ENCODE measurements at places on chromosomes 16 and 17.

DNA sequence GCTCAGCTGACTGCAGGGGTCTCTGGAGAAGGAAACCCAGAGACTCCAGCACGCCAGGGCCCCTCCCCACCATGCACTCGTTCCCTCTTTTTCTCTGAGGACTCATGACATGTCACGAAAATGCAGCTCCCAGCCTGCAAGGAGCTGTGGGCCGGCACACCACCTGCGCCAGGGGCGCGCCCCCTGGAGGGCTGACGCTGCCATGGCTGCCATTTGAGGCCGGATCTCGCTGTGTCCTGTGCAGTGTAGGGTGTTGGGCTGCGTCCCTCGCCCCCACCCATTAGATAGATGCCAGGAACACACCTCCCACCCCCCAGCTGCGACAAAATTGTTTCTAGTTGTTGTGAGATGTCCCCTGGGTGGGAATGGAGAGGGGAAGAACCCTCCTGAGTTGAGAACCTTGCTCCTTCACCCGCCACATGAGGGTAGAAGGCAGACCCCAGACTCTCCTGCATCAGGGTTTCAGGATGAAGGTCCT lies 8.2 kb downstream of the SYNGR2 start:
- peak; percentile 73 for DNase-seq

GRCh38 chr17:30226878-30227277 lies 8.6 kb downstream of the SLC6A4 start:
- no peak for DNase-seq

- DNase-seq: no peak
Observed at GRCh38 chr17:16282522-16282921, 65.5 kb downstream of the PIGL start.

DNA sequence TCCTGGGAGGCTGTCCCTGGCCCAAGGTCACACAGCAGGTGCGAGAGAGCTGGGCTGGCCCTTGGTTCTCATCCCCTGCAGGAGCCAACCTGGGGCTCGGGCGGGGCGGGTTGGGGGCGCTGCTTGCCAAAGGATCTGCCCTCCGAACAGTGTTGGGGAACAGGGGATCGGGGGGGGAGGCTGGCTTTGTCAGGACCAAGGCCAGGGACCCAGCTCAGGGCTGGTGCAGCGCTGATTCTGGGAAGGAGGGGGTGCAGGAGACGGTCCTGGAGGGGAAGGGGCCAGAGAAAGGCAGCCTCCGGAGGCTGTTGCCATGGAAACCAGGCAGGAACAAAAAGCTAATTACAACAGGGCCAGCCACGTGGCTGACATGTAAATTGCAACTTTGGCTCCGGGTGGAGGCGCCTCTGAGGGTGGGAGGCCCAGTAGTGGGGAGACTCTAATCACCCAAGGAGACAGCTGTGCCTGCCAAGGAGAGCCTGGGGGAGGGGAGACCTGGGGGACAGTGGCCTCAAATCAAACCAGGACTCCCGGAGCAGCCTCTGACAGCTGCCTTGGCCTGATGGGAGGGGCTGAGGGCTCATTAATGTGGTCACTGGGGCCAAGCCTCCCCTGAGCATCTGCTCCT lies 1.3 kb downstream of the TUBB3 start:
- DNase-seq: no peak

GRCh38 chr17:76870377-76870714 lies 2.1 kb downstream of the MGAT5B start:
- DNase-seq: no peak

- DNase-seq: no peak
Observed at GRCh38 chr17:34578656-34579016, 746 bp upstream of the TMEM132E start.

GRCh38 chr17:81388091-81388611 lies 7.1 kb upstream of the BAHCC1 start:
- DNase-seq: no peak

DNA sequence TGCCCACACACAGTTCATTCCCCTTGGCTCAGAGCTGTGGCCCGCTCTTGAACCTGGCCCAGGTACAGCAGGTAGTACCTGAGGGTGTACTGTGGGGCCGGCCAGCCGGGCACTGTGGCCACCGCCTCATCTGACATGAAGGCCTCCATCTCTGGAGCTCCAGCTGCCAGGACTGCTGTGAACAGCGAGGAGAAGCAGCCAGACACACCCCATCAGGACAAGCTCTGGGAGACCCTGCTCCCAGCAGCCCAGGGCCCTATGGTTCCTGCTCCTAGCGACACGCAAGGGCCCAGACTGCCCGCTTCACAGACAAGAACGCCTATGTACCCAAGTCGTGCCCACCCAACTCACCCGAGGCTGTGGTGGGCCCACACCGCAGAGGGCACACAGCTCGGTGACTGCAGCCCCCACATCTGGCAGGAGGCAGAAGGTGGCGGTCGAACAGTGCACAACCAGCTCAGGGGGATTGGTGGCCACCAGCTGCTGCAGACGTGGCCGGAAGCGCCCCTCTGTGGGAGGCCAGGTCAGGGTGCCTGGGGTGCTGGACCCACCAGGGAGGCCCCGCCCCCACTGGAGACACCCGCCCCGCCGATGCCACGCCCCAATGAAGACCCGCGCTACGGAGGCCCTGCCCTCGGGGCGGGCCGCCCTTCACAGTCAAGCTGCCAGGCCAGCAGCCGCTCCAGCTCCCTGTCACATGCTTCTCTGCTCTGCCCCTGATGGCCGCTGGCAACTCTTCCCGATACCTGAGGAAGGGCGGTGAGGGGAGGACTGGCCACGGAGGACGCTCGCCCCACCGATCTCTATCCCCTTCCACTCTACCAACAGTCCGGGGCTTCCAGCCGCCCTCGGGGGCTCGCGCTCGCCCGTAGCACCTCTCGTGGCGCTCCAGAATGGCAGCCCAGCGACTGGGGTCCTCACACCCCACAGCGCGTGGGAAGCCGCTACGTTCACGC lies 1.1 kb upstream of the STUB1 start:
- peak; percentile 76 for DNase-seq

DNA sequence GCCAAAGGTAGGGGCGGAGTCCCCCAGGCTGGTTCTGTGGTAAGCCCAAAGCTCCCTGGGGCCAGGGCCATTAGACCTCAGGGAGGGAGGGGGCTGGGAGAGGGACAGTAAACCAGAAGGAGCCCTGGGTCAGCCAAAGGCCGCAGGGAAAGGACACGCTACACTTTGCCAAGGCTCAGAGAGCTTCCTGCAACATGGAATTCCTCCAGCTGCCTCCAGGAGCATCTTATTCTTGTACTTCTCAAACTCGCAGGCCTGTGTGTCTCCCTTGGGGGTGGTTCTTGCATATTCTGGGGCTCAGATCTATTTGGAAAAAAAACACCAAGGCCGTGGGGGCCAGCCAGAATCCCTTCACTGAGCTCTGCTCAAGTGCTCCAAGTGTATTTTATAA lies 25.1 kb downstream of the AKAP1 start:
- peak; percentile 61 for DNase-seq

DNA sequence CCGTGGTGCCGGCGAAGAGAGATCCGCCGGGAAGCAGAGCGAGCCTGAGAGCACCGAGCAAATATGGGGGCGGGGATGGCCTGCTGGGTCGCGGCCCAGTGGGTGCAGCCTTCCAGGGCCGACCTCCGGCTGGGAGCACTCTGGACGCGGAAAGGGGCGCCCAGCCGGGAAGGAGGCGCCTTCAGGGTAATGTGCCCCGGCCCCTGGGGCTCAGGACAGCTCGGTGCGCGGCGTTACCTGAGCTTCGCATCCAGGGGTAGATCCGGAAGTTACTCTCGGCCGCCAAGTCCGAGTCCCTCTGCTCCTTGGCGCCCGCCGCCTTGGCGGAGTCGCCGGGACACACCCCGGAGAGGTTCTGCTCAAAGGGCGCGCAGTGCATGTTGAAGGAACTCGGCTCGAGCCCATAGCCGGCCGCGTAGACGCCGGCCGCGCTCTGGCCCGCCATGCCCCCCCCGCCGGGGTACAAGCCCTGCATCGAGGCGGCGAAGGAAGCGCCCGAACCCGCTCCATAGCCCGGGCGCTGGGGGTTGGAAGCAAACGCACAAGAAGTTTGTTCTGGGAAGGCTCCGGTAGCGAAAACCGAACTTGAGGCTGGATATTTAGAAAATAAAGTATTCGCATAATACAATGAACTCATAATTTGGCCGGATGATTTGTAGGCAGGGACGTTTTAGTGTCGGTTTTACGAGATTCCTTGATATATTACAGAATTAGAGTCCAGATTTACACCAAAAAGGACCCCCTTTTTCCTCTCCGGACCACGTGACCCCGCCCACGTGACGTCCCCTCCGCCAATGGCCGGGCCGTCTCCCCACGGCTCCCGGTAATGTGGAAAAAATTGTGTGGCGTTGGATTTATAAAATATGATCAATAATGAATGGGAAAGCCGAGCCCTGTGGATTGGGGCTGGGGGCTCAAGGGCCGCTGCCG lies at the start of gene HOXB7:
Gene HOXB7 (minus strand): TSS at position 736 of the 930 bp plus-strand sequence. CDS start 99 bp downstream, at position 637.
- peak; percentile 52 for DNase-seq

GRCh38 chr17:53061446-53061845 lies 761.3 kb upstream of the KIF2B start:
- DNase-seq: no peak
